ENCODE measurements at places on chromosomes 13 and 19.

DNA sequence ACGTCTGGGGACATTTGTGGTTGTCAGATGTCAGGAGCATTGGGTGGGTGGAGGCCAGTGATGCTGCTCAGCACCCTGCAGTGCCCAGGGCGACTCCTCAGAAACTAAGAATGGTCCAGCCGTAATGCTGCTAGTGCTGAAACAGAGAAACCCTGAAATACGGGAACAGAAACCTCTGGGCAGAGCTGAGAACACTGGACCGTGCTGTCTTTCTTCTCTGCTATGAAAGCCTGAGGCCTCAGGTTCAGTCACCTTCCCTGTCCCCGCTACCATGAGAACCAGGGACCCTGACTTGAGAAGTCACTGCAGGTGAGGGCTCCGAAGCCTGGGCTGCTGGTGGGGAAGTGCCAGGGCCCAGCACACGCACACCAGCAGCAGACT, 13.4 kb downstream of the CAPS start:
- no peak for DNase-seq

GRCh38 chr19:14673088-14673487, 1.6 kb downstream of the ADGRE3 start:
- DNase-seq, result no peak

- no peak for DNase-seq
Measured at GRCh38 chr13:74674720-74675119, 540.5 kb upstream of the KLF12 start.

GRCh38 chr13:27535546-27535945, 84.8 kb downstream of the LNX2 start:
- no peak for DNase-seq

GRCh38 chr13:96988441-96988840, 5.8 kb downstream of the OXGR1 start:
- no peak for DNase-seq

DNA sequence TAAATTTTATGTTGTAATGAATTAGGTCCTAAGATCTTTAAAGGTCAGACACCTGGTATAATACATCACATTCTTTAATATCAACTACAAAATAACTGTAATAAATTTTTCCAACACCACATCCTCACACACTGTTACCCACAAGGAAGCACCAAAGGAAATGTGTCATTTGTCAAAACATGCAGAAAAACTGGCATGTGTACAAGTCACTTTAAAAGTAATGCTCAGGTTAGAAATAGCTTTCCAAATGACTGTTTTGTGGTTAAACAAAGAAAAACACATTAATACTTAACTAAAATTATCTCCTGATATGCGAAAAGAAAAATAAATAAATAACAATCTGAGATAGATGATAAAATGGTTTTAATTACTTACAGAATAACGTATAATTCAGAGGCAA, 74.7 kb downstream of the MZT1 start:
- no peak for DNase-seq

DNA sequence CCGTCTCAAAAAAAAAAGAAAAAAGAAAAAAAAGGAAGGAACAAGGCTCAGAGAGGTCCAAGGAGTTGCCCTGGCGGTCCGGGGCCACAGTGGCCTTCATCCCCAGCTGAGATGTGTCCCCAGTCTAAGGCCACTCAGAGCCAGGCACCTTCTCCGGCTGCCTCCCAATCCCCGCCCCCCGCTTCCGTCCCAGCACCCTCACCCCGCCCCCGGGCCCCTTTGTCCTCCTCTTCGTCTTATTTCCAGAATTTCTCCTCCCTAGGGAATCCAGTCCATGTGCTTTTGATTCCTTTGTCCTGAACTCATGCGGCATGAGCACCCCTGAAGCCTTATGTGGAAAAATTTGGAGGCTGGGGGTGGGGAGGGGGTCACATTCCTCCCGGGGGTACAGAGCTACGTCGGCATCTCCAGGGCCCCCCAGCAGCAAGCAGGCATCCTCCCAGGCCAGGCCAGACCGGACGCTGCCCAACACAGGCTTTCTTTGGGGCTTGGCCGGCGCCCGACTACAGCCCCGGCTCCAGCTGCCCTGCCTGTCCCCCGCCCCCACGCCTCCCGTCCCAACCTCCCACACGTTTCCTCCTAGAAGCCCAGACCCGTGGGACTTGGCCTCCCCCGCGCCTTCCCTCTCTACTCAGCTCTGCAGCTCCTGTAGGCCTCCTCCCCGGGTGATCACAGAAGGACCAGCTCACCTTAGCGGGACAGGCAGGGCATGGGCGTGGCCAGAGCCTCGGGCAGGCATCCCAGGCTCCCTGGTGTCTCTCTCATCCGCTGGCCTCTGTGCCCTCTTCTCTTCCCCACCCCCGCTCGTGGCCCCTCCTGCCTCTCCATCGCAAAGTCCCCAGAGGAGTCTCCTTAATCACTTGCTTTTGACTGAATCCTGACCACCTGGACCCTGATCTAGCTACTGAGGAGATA, 17.8 kb upstream of the ADGRE5 start:
- DNase-seq, result no peak

GRCh38 chr13:110265341-110265681, 41.6 kb downstream of the COL4A1 start:
- DNase-seq, result no peak

DNA sequence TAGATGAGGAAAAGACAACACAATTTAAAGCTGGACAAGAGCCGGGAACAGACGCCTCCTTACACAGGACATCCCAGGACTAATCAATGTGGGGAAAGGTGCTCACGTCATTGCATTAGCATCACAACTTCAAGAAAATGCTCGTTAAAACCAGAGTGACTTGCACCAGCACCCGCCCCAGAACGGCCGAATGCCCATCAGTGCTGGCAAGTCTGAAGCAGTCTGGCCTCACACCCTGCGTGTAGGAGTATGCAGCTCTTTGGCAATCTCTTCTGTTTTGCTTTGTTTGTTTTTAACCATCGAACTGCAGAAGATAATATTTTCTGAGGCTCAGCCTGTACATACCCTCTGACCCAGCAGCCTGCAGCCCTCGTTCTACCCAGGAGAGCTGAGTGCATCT, 44.8 kb upstream of the LDLR start:
- no peak for DNase-seq

DNA sequence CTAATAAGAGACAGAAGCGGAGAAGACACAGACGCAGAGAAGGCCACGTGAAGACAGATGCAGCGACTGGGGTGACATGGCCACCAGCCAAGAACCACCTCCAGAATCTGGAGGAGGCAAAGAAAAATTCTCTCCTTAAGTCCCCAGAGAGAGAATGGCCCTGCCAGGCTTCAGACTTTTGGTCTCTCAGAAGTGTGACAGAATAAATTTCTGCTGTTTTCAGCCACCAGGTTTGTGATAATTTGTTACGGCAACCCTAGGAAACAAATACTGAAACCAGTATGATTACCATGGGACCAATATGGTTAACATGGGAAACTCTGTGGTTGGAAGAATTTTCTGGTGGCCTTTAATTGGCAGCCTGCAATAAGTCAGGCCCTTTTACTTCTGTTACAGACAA, 63.9 kb upstream of the DOCK9 start:
- no peak for DNase-seq

GRCh38 chr13:43297967-43298678, 274.7 kb downstream of the DNAJC15 start:
- DNase-seq, result no peak

GRCh38 chr13:113774177-113775107, 15.4 kb downstream of the TMEM255B start:
- DNase-seq, result no peak

DNA sequence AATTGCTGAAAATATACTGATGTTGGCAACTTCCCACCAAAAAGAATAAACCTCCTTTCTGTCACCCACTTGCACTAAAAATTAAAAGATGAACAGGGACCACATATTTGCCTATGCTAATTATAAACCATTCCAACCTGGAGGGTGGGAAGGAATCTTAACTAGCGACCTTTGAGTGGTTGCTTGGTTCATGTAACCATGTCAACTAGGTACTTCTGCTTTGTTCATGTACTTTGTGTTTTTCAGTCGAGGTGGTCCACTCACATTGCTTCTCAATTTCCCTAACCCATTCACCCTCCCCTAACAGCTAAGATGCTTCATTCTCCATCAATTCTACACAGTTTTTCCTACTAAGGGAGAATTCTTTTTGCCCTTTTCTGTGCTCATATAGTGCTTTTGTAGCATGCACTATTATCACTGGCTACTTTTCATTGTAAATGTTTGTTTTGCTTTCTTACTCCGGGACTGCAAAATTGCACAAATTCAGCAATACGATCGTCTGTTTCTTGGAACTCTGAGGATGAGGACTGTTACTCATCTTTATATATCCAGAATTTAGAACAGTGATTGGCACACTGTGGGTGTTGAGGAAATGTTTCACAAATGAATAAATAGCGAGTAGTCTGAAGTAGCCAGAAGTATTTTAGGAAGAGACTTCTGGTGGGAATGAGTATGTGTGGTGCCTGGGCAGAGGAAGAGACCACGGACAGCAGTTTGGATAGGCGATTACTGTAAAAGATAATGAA, 187.5 kb downstream of the GPC6 start:
- no peak for DNase-seq

DNA sequence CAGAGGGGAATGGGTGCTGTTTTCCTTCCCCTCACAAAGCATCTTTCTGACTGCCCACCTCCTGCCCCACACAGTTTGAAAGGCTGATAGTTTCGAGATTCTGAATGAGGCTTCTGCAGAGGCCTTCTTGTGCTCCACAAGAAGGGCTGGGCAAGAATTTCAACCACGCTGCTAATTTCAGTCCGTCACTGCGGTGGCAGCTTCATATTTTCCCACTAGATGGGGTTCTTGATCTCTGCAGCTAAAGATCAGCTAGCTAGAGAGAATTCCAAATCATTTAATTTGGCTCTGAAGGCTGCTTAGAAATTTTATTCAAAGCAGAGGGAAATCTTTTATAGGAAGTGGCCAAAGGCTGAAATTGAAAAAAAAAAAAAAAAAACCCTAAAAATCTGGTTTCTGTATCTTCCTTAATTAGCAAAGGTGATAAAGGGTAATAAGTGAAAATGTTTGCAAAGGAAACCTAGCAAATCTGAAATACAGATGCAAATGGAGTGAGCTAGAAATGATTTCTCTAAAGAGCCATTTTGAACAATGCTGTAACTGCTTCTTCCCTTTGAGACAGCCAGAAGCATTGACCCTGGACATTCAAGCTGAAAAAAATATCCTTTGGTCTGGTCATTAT, 38.0 kb upstream of the C13orf42 start:
- DNase-seq, result no peak

GRCh38 chr13:28326056-28326455, 168.9 kb downstream of the FLT1 start:
- no peak for DNase-seq

GRCh38 chr13:43647471-43647870, 139.3 kb downstream of the ENOX1 start:
- DNase-seq, result no peak

DNA sequence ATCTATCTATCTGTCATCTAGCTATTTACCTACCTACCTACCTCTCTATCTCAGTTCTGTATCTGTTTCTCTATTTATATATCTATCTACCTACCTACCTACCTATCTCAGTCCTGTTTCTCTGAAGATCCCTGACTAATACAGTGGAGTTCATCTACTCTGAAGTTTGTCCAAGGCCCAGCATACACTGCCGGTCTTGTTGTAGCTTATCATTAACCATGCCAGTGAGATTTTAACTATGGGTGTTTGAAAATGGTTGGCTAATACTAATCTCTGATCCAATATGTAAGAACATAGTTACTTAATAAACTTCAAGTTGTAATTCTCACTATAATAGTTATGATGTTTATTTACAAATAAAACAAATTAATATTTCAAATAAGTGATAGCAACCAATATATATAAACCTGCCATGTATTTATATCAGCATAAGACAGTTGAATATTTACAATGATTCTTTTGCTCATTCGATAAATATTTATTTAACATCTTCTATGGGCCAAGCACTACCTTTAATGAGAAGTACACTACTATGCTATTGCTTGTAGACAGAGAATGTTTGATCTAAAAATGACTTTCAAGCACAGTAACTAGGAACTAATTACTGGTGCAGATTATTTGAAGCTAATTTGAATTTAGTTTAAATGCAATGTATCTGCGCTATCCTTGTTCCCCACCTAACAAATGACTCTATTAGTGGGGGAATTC, 242.1 kb downstream of the KLF5 start:
- no peak for DNase-seq

DNA sequence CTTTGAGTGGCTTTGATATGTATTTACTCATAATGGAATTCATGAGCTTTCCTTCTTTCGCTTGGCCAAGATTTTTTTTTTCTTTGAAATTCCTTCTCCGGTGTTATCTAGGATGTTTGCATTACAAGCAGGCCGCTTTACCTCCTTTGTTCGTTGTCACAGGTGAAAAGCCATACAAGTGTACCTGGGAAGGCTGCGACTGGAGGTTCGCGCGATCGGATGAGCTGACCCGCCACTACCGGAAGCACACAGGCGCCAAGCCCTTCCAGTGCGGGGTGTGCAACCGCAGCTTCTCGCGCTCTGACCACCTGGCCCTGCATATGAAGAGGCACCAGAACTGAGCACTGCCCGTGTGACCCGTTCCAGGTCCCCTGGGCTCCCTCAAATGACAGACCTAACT, 16.7 kb downstream of the KLF5 start:
- no peak for DNase-seq

DNA sequence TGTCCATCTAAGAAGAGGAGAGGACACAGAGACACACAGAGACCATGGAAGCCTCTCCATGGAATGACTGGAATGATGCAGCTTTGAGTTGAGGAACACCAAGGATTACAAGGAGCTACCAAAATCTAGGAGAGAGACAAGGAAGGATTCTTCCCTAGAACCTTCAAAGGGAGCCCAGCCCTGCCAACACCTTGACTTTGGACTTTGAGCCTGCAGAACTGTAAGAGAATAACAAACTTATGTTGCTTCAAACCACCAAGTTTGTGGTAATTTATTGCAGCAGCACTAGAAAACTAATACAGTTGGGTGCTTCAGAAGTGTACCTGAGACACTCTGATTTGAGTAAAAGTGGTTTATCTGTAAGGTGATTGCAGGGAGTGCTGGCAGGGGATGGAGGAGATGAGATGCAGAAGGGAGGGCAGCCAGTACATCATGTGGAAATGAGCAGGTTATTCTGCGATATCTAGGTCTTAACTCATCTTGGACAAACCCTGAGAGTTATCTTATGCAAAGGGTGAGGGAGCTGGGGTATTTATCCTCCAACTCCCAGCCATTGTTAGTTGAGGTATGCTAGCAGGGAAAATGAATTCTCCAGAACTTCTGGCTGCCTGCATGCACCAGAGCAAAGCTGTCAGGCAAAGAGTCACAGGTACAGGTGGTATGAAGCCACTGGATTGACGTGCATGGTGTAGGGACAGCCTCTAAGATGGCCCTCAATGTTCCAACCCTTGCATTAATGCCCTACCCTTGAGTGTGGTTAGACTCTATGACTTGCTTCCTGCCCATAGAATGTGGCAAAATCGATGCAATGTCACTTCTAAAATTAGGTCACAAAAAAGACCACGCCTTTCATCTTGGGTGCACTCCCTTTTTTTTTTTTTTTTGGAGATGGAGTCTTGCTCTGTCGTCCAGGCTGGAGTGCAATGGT, 31.3 kb upstream of the ADGRL1 start:
- DNase-seq, result no peak

- DNase-seq, result no peak
Measured at GRCh38 chr13:82687884-82688283, 1194.4 kb downstream of the SLITRK1 start.

- no peak for DNase-seq
Measured at GRCh38 chr13:92804346-92804745, 422.3 kb upstream of the GPC6 start.

GRCh38 chr13:38483623-38484022, 134.0 kb downstream of the UFM1 start:
- no peak for DNase-seq
